ENCODE measurements at places on chromosomes 3 and 15. TPM values are rescaled to one million over a fixed set of nuclear protein-coding genes. Genes with fewer than 3 reads are reported as not detected.

DNA sequence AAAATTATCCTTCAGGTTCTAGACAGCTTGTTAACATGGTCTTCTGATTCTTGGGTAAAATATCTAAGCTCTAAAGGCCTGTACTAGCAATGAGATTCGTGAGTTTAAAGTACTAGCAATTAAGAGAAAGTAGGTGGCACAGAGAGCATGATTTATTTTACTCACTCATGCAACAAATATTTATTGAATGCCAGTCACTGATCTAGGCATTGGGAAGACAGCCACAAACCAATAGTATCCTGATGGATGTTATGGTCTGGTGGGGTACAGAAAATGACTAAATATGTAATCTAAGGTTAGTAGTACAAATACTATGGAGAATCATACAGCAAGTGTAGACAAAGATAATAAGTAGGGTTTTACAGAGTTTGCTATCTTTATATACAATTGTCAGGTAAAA lies 751.3 kb downstream of the ZNF385D start:
- DNase-seq = no peak

DNA sequence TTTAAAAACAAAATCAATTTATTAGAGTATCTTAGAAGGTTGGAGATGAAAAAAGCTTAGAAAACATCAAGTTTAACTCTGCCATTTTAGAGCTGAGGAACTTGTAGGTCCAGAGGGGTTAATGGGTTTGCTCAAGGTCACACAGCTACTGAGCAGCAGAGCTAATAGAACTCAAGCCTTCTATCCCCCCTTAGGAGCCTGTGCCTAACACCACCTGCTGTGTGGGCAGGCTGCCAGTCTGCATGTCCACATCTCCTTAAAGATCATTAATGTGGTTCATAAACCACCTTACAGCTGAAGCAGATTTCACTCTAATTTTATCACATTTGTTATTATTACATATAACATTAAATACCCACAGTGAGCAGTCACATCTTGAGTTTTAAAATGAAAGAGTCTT lies 14.1 kb upstream of the SLC35G2 start:
- no peak for DNase-seq

DNA sequence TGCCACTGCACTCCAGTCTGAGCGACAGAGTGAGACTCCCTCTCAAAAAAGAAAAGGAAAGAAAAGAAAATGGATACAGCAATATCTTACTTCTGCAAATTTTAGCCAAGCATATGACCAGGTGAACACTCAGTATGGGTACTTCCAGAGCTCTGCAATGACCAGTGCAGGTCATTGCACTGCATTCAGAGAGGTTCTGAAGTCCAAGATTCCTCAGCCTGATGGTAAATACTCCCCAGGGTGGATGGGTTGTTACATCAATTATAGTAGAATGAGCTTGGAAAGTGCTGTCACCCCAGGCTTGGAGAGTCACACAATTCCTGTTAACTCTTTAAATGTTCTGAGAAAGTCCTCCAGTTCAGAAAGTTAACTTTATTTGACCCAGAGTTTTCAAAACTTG lies 103.7 kb downstream of the RPLP1 start:
- DNase-seq = no peak

DNA sequence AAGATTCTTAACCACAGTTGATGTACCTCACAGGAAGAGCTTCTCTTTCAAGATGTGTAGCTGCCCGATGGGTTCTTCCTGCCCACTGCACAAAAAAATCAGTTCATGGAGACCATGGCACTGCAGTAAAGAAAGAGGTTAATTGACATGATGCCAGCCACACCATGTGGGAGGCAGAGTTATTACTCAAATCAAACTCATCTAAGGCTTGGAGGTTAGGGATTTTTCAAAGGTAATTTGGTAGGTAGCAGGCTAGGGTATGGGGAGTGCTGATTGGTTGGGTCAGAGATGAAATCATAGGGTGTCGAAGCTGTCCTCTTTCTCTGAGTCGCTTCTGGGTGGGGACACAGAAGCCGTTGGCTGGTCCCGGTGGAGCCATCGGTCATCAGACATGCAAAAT lies 57.4 kb upstream of the BDH1 start:
- DNase-seq = no peak

GOLGA6C gene
- total RNA-seq = not detected

DNA sequence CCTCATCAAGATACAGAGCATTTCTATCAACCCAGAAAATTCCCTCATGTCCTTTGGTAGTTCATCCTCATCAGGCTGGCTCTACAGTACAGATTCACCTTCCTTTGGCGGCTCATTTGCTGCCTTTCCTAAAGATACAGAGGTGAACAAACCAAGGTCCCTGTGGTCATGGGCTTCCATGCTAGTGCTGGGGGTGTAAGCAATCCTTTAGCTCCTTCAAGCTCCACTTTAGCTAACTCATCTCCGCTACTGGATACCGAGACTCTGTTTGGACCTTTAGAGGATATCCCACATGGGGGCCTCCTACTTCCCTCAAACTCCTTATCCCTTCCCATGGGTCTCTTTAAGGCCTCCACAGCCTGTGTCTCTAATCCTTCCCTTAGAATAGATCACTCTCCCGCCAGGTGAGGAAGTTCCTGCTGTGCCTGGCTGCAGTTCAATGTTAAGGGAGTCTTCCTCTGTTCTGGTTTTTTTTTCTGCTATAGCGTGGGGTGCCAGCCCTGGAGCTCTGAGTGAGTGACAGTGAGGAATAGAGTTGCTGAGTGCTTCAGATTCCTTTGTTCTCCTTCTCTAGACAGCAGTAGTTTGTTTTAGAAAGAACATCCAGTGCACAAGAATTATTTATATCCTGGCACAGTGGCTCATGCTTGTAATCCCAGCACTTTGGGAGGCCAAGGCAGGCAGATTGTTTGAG lies 30.7 kb downstream of the CLEC3B start:
- DNase-seq = no peak

STT3B gene
- total RNA-seq = 66.1 TPM

GRCh38 chr15:71083349-71083748 lies 31.9 kb upstream of the THSD4 start:
- no peak for DNase-seq

- DNase-seq = no peak
These were observed 623.3 kb downstream of the PDCD6IP start for GRCh38 chr3:34421762-34422161.

DNA sequence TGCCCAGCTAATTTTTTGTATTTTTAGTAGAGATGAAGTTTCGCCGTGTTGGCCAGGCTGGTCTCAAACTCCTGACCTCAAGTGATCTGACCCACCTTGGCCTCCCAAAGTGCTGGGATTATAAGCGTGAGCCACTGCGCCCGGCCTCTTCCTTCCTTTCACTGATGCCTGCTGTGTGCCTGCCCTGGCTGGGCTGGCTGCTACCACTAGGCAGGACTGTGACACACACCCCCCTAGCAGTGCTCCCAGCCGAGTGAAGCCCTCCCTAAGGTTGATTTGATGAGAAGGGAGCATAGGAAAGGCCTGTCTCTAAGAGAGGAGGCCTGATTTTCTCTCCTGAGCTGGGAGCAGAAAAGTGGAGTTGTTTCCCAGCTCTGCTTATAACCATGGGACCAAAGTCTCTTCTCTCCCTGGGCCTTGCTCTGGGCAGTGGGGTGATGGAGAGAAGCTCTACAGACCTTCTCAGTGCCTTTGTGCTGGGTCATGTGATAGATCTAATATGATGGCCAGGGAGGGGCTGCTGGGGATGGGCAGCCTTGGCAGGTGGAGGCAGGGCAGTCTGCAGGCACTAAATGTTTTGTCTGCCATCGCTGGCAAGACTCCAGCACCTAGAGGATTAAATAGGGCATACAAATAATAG lies 20.1 kb upstream of the SFMBT1 start:
- no peak for DNase-seq

HIGD2B gene
- total RNA-seq = 0.55 TPM

DNA sequence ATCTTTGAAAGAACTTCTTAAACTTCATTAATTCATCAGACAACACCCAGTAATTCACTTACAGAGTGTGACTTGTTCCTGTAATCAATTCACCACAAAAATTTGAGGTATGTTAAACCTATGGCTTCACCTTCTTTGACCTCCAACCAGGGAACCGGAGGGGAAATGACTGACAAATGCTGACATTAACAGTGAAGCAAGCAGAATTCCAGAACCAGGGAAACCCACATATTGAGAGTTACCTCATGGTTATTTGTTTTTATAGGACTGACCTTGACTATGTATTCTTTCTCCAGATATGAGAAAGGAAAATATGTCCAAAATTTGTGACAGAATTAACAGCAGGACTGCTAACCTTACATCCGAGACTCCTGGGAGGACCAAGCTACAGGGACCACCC lies 2.7 kb downstream of the P3H2 start:
- DNase-seq = no peak

IMPG2 gene
- 0.29 TPM for total RNA-seq

GRCh38 chr15:49189631-49190030 lies 19.6 kb downstream of the GALK2 start:
- no peak for DNase-seq
